ENCODE measurements at places on chromosomes 7 and 10.
A peak's percentile ranks its signal among the peaks of the same experiment; 100 is the strongest.

DNA sequence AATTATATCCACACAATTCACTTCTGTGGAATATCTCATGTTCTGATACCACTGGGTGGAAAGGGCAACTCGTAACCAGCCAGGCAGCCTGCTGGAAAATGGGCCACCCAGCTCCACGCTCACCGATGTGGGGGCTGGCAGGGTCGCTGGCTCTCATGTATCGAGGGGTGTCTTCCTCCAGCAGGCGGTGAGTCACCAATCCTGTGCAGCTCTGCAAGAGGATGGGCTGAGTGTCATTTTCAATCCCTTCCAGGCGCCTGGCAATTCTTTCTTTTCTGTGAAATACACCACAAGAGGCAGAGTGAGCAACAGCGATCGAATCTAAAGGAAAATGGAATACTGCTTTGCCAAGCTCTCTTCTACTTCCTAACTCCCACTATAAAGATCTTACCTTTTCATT is 80.1 kb downstream of the SVIL start:
- peak; percentile 23 for DNase-seq
- no peak overlapping the region for H3K4me3 ChIP-seq
- H3K27ac ChIP-seq = no peak overlapping the region
- peaks cover 66% of the 10 kb centered on the region for H3K36me3 ChIP-seq

- peaks cover 13% of the 10 kb centered on the region for H3K27me3 ChIP-seq
- peak; percentile 62 for DNase-seq
- no peak overlapping the region for H3K4me3 ChIP-seq
- H3K4me1 ChIP-seq = peaks cover 5% of the 10 kb centered on the region
- H3K36me3 ChIP-seq = no peaks in the 10 kb centered on the region
- H3K27ac ChIP-seq = no peak overlapping the region
These were observed 24.3 kb downstream of the PRLHR start for GRCh38 chr10:118571123-118571522.

- H3K27me3 ChIP-seq = no peaks in the 10 kb centered on the region
- no peak overlapping the region for H3K27ac ChIP-seq
- no peaks in the 10 kb centered on the region for H3K36me3 ChIP-seq
These were observed 30.6 kb downstream of the TARP start for GRCh38 chr7:38242814-38243213.

DNA sequence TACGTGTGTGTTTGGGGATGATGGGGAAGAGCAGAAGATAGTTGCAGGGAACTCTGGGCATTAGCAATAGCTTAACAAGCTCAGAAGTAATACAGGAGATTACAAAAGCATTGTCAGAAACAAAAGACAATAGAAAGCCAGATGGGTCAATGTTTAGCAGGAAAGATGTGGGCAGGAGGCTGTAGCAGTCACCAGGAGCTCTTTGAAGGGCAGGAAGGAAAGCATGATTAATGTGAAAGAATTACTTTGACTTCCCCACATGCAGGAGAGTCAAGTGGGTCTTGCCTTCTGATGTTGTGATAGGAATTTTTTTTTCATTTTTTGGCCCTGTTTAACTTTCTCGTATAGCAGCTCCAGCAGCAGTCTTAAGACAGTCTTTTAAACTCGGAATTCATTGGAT is 6.0 kb upstream of the SMNDC1 start:
- no peaks in the 10 kb centered on the region for H3K36me3 ChIP-seq
- peaks cover 12% of the 10 kb centered on the region for H3K4me1 ChIP-seq
- H3K4me3 ChIP-seq = no peak overlapping the region
- H3K27me3 ChIP-seq = no peaks in the 10 kb centered on the region

DNA sequence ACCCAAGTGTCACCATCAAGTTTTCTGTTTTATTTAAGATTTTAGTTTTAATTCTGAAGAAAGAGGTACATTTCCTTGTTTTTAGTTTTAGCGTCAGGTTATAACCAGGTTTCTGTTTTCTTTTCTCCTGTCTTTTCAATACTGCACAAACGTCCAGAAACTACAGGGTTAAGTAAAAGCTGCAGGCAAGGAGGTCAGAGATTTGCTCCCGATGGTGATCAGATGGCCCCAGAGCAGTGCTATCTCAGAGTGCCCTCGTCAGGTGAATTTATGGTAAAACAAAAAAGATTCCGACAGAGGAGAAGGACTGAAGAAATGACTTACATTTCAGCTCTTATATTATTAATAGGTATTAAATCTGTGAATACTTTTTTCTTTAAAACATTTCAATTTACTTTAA is 128.2 kb downstream of the STRA8 start:
- H3K4me1 ChIP-seq = peaks cover 6% of the 10 kb centered on the region
- no peak overlapping the region for H3K27ac ChIP-seq
- peak; percentile 5 for DNase-seq
- no peak overlapping the region for H3K4me3 ChIP-seq

GRCh38 chr7:8638076-8638475 is 204.7 kb downstream of the NXPH1 start:
- H3K4me3 ChIP-seq = no peak overlapping the region
- no peak for DNase-seq
- no peaks in the 10 kb centered on the region for H3K36me3 ChIP-seq
- H3K4me1 ChIP-seq = no peaks in the 10 kb centered on the region
- H3K27me3 ChIP-seq = no peaks in the 10 kb centered on the region

GRCh38 chr10:108673741-108674140 is 1249.6 kb downstream of the XPNPEP1 start:
- H3K36me3 ChIP-seq = no peaks in the 10 kb centered on the region
- no peak overlapping the region for H3K4me3 ChIP-seq
- no peaks in the 10 kb centered on the region for H3K4me1 ChIP-seq
- no peak overlapping the region for H3K27ac ChIP-seq

DNA sequence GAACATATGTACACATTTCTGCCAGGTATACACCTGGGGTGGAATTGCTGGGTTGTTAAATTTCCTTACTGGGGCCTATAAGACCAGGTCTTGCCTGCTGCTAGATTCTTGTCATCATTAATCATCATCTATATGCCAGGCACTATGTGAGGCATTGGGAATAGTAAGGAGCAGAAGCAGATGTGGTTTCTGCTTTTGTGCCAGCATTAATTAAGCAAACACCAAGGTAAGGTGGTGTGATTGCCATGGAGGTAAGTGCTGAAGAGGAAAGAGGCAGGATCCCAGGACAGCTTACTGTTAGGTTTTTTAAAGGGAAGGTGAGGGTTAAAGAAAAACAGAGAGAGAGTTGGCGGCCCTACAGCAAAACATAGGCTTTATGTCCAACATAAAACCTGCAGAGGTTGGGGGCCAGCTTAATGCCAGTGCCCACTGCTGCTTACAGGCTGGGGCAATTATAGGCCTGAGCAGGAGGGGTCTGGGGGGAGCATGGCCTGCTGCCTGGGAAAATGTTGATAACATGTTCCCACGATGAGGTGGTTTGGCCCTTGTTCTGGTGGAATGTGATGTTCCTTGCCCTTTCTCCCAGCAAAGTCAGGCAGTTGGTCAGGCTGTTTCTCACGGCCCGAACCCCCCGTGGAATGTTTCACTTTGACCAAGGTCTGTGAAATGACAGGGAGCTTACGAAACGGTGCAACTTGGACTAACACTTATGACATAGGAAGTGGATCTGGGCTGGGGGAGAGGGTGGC is 93.9 kb downstream of the RBM20 start:
- H3K36me3 ChIP-seq = no peaks in the 10 kb centered on the region
- H3K4me3 ChIP-seq = no peak overlapping the region
- DNase-seq = peak; percentile 81

DNA sequence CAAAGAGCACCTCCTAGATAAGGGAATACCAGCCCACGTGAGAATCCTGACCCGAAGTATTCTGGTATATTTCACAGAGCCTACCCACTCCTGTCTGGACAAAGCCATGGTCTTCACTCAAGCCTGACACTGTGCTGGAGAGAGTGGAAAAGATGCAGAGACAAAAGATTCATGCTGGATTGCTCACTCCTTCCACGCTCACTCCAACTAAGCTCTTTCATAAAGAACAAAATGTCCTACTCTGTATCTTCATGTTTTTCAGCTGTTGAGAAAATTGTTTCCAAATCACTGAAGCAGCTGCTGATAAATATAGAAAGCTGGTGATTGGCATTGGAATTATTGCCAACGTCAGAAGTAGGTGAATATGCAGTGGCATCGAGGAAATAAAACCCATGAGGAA is 106.0 kb downstream of the ABLIM1 start:
- DNase-seq = no peak
- peak overlapping the region; percentile 28 for H3K27ac ChIP-seq
- peaks cover 12% of the 10 kb centered on the region for H3K4me1 ChIP-seq

DNA sequence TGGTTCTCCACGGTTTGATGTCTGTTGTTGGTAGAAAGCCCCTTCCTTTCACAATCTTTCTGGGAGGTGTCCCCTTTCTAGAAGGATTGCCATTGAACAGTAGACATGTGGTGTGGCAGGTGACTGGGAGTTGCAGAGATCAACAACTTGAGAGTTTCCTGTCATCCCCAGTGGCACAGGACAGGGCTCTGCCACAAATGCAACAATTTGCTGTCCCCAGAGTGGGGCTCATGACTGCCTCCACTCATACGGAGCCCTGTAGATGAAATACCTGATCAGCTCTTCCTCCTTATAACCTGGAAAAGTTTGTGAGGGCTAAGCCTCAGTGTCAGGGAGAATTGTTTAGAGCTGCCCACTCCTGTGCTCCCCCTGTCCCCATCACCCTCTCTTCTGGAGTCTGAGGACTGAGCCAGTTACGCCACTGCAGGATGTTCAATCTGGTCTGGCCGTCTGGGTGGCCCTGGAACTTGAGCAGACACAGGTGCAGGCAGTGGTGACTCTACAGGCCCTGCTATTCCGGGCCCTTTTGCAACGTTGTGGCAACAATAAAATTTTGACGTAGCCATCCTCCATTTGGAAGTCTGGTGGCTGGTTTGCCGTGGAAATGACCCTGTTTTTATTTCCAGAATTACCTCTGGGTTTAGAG is 6.5 kb downstream of the DBNL start:
- no peak for DNase-seq
- no peak overlapping the region for H3K27ac ChIP-seq
- no peaks in the 10 kb centered on the region for H3K27me3 ChIP-seq
- H3K4me1 ChIP-seq = no peaks in the 10 kb centered on the region
- H3K36me3 ChIP-seq = peaks cover 16% of the 10 kb centered on the region

DNA sequence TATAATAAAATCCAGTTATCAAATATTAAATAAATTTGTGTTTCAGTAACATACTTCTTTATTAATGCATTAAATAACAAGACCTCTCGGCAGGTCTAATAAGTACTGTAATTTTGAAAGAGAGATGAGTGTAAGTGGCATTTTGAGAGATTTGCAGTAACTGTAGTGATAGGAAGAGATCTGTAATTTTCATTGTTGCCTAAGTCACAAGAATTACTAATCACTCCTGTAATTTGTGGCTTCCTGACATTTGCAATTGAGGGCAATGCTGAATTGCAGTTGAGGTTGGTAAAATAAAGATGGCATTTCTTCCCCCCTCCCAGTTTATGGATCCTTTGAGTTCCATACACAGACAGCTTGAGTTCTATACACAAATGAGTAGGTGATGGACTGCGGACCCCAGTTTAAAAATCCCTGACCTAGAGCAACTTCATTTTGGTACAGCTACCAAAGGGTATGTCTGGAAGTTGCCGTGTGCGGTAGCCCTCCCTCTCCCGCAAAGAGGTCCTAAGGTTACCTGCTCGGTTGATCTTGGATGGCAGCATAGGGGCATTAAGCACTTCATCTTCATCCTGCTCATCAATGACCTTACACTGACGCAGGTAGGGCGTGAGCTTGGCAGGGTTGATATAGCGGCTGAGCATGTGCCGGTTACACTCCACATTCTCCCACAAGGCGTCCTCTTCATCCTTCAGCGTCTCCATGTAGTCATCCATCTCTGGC is 96.4 kb downstream of the CARD11 start:
- H3K4me3 ChIP-seq = no peak overlapping the region
- no peak for DNase-seq
- H3K36me3 ChIP-seq = no peaks in the 10 kb centered on the region
- no peaks in the 10 kb centered on the region for H3K4me1 ChIP-seq

- DNase-seq = no peak
- no peaks in the 10 kb centered on the region for H3K36me3 ChIP-seq
- H3K27ac ChIP-seq = no peak overlapping the region
These were observed 302.1 kb downstream of the ADK start for GRCh38 chr10:74453169-74453568.

DNA sequence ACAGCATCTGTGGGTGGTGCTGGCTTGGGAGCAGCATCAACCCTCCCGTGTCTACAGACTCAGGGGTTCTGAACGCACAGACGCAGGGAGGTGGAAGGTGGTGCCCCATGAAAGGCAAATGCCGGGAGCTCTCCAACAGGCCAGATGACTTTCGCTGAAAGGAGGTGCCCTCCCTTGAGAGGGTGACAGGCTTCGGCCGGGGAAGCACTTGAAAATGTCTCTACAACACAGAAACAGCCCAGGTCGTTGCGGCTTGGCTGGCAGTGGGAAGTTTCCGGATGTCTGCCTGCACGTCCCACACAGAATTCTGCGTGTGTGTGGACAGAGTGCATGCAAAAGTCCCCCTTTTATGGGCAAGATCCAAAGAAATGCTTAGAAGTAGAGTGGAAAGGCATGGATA is 239.6 kb downstream of the SKAP2 start:
- H3K27ac ChIP-seq = no peak overlapping the region
- peaks cover 7% of the 10 kb centered on the region for H3K4me1 ChIP-seq
- no peak for DNase-seq

DNA sequence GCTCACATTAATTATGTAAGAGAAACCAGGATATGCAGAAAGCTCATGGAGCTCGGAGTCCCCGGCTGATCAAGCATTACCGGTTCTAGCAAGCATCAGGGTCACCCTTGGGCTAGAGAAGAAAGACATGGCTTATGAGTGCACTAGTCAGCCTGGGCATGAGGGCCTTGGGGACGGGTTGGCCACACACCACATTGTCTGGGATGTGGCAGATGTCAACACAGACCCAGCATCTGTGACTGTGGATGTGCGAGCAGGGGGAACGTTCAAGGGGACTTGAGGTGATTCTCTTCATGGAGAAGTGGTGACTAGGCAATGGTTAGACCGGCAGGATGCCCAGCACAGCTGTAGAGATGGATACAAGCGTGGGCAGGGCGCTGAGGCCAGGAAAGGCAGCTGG is 13.7 kb downstream of the ZMIZ2 start:
- H3K27me3 ChIP-seq = no peaks in the 10 kb centered on the region
- no peaks in the 10 kb centered on the region for H3K4me1 ChIP-seq
- no peak for DNase-seq
- H3K4me3 ChIP-seq = no peak overlapping the region
- H3K27ac ChIP-seq = no peak overlapping the region

DNA sequence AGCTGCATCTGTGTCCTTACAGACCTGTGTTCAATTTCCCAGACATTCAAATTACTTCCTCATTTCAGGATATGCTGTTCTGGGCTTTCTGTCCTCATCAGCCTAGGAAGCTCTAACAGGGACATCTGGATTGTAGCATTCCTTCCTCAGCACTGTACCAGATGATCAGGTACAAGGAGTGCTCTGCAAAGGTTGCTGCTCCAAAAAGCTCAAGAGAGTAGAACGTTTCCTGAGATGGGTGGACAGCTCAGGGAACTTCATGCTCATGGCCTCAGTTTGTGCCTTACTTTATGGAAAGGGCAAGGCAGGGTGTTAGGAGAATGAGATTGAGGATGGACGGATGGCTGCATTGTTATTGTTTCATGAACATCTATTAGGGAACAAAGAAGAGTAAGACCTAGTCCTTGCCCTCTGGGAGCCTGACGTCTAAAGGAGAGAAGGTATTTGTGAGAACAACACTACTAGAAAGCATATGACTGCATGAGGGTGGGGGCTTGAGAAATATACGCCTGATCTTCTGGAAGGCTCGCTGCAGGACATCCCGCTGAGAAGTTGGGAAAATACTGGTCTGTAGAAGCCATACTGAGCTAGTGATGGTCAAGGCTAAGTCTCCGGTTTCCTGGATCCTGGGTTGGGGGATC is 10.5 kb upstream of the ZNF212 start:
- no peak for DNase-seq
- no peaks in the 10 kb centered on the region for H3K4me1 ChIP-seq
- no peaks in the 10 kb centered on the region for H3K27me3 ChIP-seq
- no peak overlapping the region for H3K4me3 ChIP-seq
- no peak overlapping the region for H3K27ac ChIP-seq
- peaks cover 3% of the 10 kb centered on the region for H3K36me3 ChIP-seq

All from cardiac muscle cell (in vitro differentiated cells and primary cell).